ENCODE measurements at places on chromosomes 16 and 17.
A peak's percentile ranks its signal among the peaks of the same experiment; 100 is the strongest.

- DNase-seq: peak; percentile 4
Measured at GRCh38 chr16:87056083-87056482, 261.1 kb downstream of the C16orf95 start.

- no peak for DNase-seq
Measured at GRCh38 chr16:84795329-84796053, 24.3 kb upstream of the CRISPLD2 start.

DNA sequence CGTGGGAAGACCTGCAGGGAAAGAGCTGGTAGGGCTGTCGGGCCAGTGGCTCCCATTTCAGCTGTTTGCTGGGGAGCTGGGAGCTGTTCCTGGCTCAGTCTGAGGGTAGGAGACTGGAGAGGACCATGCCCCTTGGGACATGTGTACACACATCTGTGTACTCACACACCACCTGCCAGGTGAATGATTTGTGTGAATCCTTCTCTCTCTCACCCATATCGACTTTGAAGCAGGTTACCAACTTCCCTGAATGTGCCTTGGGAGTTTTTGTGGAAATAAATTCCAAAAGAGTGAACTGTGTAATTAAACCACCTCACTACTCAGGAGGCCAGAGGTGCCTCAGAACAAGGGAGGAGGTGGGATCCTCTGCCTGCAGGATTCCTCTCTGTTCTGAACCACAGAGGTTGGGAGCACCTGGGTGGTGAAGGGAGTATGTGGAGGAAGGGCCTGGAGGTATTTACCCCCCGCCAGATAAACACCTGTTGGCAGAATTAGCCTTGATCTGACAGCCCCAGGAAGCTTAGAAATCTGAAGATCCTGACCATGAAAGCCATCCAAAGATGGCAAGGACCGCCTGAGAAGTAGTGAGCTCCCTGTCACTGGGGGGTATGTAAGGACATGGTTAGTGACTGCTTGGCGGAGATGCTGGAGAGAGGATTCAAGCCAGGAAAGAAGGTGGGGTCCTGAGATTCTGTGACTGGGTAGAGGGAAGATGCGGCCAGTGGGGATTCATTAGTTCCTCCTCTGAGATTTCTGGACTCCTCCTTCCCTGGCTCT is 3.3 kb downstream of the ABCC3 start:
- peak; percentile 62 for DNase-seq

DNA sequence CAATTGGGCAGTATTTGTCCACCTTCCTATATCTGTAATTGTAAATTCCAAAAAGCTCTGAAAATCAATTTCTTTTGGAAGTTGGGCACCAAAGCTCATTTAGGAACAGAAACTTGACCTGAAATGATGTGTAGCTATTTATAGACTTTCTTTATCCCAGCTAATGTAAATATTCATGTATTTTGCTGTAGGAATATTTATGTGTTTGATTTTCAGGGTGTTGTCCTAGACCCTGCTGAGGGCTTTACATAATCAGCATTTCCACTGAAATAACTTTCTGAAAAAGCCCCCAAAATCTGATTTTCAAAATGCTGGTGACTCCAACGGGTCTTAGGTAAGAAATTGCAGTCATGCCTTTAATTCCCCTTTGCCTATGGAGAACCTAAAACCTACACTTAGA is 4.1 kb downstream of the RBFOX1 start:
- DNase-seq: no peak

- peak; percentile 54 for DNase-seq
Measured at GRCh38 chr16:27258241-27258734, 10.3 kb downstream of the NSMCE1 start.
